ENCODE measurements at places on chromosomes 4 and X.
A peak's percentile ranks its signal among the peaks of the same experiment; 100 is the strongest.

DNA sequence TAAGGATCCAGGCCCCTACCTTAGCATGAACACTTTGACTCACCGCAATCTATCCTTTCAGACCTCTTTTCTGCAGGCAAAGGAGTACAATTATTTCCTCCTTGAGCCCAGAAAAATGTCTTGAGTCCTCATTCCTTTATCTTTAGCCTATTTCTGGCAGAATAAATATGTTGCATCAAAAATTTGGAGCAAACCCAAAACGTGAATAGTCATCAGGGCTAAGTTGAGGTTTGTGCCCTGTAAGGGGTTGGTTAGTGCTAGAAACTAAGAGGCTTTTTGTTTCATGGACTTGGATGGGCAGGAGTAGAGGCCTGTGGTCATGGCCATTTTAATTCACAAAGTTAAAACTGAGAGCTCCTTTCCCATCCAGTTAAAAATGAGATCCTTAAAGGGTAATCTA lies 460.3 kb downstream of the GBA3 start:
- no peak for DNase-seq

- no peak for DNase-seq
Observed at GRCh38 chr4:101237773-101238172, 109.6 kb downstream of the PPP3CA start.

- no peak for DNase-seq
Observed at GRCh38 chr4:71095545-71095944, 102.1 kb downstream of the DCK start.

- no peak for DNase-seq
Observed at GRCh38 chr4:94826206-94826605, 68.5 kb downstream of the BMPR1B start.

GRCh38 chrX:38880296-38880854 lies 79.1 kb downstream of the MID1IP1 start:
- no peak for DNase-seq

GRCh38 chrX:143683486-143683885 lies 37.1 kb downstream of the SPANXN2 start:
- no peak for DNase-seq

DNA sequence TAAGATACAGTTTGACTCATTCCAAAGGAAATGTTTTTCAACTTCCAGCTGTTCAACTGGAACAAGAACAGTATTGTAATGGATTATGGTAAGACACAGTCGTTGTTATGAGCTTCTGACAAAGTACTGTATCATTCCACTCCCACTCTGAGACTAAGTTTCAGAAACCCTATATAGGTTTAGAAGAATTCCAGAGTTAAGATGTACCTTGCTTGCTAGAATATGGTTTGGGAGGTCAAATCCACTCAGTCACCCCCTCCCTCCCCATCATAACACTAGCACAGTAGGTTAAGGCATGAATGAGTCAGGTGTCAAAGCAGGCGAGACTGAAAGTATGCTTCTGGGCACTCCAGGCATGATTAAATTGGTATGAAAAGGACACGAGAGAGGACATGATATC lies 339.7 kb downstream of the DMD start:
- no peak for DNase-seq

- DNase-seq = no peak
Observed at GRCh38 chrX:19127649-19128168, 5.4 kb upstream of the ADGRG2 start.

- no peak for DNase-seq
Observed at GRCh38 chr4:153582954-153583702, 101.0 kb upstream of the TLR2 start.

- peak; percentile 54 for DNase-seq
Observed at GRCh38 chr4:183398298-183399125, 45.9 kb upstream of the CDKN2AIP start.

- no peak for DNase-seq
Observed at GRCh38 chr4:48360285-48361011, 19.1 kb downstream of the SLAIN2 start.

DNA sequence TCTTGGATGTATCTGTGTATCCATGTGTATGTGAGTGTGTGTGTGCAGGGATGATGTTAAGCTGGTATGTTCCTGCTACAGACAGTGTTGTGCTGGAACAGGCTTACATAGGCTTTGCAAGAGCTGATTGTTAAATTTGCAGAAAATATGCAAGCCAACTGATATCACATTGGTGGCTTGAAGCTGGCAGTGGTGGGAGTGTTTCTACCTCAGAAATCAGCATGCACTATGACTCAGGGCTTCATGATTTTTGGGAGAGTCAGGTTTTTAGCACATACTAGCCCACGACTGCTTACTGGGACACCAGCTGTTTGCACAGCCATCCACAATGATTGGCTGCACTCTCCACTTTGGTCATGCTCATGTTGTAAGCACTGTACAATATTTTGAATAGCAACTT lies 261.8 kb downstream of the DHX15 start:
- DNase-seq = no peak

DNA sequence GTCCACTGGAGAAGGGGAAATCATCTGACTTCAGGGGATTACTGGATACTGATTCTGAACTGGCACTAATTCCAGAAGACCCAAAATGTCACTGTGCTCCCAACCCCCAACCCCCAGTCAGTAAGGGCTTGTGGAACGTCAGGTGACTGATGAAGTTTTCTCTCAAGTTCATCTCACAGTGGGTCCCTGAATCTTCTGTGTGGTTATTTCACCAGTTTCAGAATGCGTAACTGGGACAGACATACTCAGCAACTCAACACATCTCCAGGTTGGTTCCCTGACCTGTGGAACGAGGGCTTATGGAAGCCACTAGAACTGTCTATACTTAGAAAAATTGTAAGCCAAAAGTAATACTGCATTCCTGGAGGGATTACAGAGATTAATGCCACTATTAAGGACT lies 45.3 kb downstream of the DDX60L start:
- DNase-seq = no peak

DNA sequence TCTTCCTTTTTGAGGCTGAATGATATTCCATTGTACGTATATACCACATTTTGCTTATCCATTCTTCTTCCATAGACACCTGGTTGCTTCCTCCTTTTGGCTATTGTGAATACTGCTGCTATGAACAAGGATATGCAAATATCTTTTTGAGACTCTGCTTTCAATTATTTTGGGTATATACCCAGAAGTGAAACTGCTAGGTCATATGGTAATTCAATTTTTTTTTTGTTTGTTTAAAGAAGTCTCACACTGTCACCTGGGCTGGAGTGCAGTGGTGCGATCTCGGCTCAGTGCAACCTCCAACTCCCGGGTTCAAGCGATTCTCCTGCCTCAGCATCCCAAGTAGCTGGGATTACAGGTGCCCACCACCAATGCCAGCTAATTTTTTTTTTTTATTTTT lies 75.3 kb downstream of the METTL14 start:
- DNase-seq = no peak

GRCh38 chr4:123832173-123833026 lies 435.8 kb downstream of the SPRY1 start:
- no peak for DNase-seq

GRCh38 chrX:88613338-88613737 lies 133.7 kb upstream of the CPXCR1 start:
- DNase-seq = no peak

GRCh38 chr4:105399532-105400161 lies 74.2 kb downstream of the PPA2 start:
- DNase-seq = no peak

DNA sequence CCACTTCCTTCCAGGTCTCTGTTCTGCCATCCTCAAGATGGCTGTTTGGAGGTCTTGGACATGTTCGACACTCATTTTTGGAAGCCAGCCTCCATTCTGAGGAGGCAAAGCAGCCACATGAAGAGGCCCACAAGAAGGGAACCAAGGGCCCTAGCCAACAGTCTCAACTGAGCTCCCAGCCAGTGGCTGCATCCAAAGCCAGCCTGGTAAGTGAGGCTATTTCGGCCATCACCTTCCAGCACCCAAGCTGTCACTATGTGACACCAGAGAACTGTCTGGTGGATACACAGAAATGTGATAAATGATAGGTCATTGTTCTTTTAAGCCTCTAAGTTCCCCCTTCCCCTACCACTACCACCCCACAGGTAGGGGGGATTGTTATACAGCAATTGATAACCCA lies 127.2 kb downstream of the NPNT start:
- no peak for DNase-seq

DNA sequence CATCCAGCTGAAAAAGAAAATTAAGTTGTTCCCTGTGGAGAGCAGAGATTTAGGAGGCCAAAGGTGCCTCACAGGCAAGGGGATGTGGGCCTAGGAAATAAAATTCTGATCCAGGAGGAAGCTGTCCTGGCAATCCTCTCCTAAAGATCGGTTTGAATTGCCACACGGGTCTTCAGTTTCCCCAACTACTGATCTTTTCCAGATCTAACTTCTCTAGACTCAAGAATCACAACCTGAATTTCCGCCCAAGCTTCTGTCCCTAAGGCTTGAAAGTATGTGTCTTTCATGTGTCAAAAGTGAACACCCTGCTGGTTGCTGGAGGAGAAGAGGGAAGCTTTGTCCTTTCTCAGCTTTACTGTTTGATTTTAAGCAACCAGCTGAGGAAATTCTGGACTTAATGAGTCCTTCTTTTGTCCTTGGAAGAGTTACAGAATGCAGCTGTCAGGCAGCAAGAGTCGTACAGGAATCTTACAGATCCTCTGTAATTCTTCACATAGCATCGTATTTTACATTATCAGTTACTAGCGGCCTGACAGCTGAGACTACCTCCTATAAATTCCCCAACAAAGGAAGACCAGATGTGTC lies 93.8 kb downstream of the INPP4B start:
- no peak for DNase-seq

GRCh38 chr4:131296192-131296591 lies 1852.9 kb upstream of the PCDH10 start:
- DNase-seq = no peak

- no peak for DNase-seq
Observed at GRCh38 chr4:48307528-48307927, 33.8 kb upstream of the SLAIN2 start.

- DNase-seq = no peak
Observed at GRCh38 chr4:41377196-41377595, 120.5 kb downstream of the UCHL1 start.

GRCh38 chr4:185028625-185029024 lies 10.3 kb downstream of the HELT start:
- no peak for DNase-seq

DNA sequence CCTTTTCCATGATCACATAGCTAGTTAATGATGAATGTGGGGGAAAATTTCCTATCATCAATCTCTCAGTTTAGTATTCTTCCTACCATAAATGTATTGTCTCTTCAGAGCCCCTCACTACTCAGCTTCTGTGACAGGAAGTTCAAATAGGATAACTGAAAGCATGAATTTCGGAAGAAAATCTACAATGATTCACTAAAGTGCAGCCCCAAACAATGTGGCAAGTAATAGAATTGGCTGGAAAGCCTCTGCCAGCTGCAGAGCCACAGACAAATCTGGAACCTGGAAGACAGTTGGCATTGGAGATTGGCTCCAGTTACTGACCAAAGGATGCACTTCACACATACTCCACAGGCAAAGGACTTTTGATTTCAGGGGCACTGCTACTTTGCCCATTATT lies 35.2 kb downstream of the EGF start:
- no peak for DNase-seq

- DNase-seq = no peak
Observed at GRCh38 chr4:128227991-128228571, 59.5 kb downstream of the PGRMC2 start.

- no peak for DNase-seq
Observed at GRCh38 chr4:8682725-8683124, 90.2 kb downstream of the CPZ start.

DNA sequence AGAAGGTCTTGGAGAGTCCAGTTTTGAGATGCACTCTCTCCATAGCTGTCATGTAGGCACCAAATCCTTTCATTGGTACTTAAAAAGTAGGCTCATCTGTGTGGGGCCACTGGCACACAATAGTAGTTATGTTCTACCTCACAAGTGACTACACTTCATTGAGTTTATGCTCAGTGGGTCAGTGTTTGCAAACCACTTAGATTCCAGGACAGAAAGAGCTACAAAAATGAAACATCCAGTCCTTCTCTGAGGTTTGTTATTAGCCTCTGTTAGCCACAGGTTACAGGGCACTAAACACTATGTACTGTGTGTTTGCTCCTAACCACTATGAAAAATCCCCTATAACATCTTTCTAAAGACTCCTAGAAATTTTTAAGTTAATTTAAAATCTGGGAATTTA lies 13.8 kb downstream of the RAB28 start:
- DNase-seq = no peak

GRCh38 chrX:47618923-47619485 lies 653 bp downstream of the SYN1 start:
- no peak for DNase-seq

DNA sequence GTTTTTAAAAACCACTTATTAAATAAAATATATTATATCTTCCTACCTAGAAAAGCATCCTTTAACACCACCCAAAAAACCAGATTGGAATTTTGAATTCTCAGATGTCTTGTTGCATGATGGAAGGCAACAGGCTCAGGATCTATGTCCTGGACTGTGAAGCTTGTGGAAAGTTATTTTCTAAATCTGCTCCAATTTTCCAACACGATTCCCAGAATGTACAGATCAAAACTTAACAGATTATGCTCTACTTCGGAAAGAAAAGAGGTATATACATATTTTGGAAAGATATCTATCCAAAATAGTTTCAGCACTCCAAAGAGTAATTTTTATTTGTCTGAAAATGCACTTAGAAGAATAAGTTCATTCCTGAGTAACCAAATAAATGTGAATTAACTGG lies 291.7 kb upstream of the EMCN start:
- DNase-seq = no peak
